ENCODE measurements at places on chromosomes 6 and 20.

GRCh38 chr6:33856655-33857054 lies 52.9 kb upstream of the MLN start:
- peak; percentile 44 for DNase-seq

- no peak for DNase-seq
Observed at GRCh38 chr6:6915219-6915618, 192.5 kb upstream of the RREB1 start.

DNA sequence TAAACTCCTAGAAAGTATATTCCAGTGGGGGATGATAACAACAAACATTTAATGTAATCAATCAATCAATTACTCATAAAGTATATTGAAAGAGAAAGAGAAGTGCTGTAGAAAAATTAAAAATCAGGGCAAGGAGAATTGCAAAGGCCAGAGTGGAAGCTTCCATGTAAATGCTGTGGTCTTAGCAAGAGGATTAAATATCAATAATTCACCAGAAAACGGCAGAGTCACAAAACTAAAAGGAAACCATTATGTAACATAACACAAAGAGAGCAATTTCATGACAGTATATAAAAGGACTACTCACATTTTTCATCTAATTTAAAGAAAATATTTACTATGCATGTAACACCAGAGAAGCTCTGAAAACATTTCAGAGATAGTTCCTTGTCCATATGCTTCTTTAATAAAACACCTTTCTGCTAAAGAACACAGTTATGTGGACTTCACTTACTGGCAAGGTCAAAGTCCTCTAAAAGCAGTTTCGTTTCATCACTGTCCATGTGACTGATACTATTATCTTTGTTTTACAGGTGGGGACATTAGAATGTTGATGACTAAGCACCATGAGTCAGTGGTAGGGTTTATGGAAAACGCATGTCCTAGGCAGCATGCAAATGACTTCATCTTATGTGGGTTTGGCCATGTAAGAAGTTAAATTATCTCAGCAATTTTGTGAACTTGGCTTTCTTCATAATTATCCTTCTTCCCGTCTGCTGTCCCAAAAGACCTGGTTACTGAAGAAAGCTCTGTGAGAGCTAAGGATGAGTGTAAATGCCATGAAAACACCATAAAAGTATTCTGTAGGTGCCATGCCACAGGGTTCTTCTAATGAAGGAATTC lies 185.8 kb upstream of the TENT5A start:
- DNase-seq, result no peak

- peak; percentile 70 for DNase-seq
Observed at GRCh38 chr6:118725944-118726343, 74.6 kb upstream of the CEP85L start.

- no peak for DNase-seq
Observed at GRCh38 chr20:41167481-41168253, 30.3 kb downstream of the PLCG1 start.

DNA sequence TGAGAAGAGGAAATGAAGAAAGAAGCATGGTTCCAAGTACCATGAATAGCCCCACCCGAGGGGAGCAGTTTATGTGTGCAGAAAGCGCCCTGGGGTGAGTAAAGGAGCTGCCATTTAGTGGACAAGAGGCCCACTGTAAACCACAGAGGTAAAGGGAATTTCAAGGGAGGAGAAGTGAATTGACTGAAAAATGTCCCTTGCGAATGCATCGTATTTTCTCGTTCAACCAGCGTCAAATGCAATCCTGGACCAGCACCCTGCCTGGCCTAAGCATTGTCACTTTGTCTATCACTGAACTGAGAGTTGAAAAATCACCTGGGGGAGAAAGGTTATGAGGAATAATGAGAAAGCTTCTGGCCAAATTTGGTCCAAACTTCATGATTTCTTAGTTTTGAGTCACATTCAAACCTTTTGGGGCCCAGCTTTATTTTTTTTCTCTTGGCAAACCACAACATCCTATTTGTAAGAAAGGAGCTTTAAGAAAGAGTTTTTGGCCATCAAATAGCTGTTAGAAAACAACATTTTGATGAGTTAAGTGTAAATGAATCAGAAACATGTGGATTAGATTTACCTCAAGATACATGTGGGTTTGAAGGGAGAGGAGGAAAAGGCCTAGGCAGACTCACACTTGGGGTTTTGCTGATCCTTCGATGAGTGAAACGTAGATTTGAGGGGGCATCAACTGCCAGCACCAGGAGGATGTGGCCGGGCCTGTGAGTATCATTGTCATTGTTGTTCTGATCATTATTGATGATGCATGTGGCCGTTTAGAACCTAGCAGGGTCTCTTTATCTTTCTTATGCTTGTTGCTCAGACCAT lies 214.0 kb downstream of the CLIC5 start:
- peak; percentile 5 for DNase-seq

DNA sequence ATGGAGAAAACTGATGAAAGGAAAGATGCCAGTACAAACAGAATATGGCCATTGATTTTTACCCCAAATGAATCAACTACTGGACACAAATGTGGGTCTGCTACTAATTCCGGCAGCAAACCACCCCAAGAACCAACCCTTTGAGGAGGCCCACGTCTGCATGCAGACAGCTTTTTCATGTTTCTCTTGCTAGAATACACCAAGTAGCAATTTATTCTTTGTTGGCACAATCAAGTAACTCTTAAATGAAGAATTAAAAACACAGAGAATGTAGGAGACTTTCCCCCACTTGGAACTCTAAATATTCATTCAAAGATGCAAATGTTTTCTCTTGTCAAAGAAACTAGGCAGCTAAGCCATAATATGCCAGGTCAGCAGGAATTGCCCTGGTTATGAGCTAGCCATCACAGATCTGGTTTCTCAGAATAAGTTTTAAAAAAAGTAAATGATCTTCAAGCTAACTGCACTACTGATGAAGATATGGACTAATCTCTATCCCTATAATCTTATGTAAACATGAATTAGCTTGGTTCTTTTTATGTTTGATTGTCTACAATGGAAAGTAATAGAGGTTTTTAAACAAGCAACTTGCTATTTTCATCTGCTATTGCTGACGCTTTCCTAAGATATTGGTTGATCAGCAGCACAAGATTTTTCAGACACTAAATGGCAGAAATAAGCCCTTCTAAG lies 163.1 kb upstream of the THEMIS start:
- DNase-seq, result no peak

GRCh38 chr6:163935158-163935762 lies 520.7 kb downstream of the QKI start:
- DNase-seq, result no peak

DNA sequence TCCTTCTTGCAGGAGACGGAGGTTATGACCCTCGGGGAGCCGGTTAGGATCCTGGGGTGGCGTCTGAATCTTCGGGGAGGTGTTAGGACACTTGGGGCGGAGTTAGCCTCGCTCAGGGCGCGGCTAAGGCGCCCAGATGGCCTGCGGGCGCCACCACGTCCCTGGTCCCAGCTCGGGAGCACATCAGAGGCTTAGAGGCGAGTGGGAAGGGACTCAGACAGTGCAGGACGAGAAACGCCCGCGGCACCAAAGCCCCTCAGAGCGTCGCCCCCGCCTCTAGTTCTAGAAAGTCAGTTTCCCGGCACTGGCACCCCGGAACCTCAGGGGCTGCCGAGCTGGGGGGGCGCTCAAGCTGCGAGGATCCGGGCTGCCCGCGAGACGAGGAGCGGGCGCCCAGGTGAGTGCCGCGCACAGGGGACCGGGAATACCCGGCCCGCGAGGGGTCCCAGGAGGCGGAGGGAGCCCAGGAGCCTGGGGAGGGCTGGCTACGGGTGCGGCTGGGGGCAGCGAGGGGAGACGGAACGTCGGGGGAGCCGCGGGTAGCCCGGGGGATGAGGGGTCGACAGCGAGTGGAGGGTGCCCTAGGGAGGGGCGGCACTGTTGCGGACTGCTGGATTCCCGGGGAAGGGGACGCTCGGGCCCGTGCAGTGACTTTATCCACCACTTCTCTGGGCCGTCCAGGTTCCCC lies at the start of gene HCK:
Gene HCK, plus strand, starts transcription at position 153 of the 688 bp plus-strand sequence.
- DNase-seq, result peak; percentile 3

- DNase-seq, result no peak
Observed at GRCh38 chr6:48389146-48390043, 278.4 kb upstream of the PTCHD4 start.

DNA sequence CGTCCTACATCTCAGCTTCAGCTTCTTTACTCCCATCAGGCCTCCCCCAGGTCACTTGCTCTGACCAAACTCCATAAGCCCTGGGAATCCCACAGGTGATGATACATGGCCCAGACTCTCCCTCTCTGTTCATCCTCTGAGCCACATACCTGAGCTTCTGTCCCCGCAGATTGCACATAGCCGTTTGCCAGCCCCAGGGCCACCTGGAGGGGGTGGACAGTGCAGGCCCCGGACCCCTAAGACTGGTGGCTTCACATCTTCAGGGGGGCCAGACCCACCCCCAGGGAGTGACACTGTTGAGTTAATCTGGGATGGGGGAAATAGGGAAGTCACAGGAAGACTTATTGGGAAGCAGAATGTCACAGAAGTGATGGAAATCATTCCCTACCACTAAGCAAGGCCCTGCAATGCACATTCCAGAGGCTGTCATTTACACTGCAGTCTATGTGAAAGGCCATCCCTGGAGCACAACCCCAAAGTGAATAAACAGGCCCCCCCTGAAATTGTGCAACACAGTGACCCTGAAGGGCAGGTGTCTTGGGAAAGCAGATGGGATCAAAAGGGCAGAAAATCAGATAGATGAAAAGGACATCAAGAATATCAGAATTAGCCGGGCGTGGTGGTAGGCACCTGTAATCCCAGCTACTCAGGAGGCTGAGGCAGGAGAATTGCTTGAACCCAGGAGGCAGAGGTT lies 2.2 kb downstream of the RXRB start:
- DNase-seq, result no peak

GRCh38 chr20:12321736-12322135 lies 404.0 kb downstream of the BTBD3 start:
- DNase-seq, result no peak

GRCh38 chr6:166765234-166765541 lies 138.1 kb upstream of the RPS6KA2 start:
- DNase-seq, result no peak

GRCh38 chr6:152532556-152533422 lies 104.4 kb downstream of the SYNE1 start:
- DNase-seq, result no peak

DNA sequence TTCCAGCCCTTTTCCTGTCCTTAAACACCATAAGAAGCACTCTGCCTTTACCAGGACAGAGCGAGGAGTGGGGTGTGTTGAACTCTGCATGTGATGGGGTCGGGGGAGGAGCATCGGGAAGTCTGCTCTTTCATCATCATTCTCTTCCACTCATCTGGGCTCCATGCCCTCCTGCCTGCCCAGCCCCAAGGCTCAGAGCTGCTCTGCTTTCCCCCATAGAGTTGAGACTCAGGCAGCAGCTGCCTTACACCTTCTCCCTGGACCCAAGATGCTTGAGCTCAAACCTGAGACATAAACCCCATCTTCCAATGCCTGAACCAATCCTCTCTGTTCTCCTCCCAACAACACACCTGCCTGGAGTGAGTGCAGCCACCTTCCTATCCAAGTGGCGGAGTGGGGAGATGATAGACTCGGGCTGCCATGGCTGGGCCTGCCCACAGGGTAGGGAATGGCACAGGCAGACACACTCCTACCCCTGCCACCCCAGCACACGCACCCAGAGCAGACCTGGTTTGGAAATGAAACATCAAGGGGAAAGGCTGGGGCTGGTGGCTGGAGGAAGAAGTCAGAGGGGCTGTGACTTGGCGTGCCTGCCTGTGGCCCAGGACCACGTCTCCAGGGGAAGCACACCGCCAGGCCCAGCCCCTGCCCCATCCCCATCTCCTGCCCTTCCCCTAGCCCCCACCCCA lies 28.4 kb downstream of the TFEB start:
- DNase-seq, result peak; percentile 15

- DNase-seq, result no peak
Observed at GRCh38 chr6:106729841-106730240, 100.5 kb downstream of the QRSL1 start.

- DNase-seq, result no peak
Observed at GRCh38 chr6:6707143-6707542, 118.6 kb downstream of the LY86 start.

- DNase-seq, result no peak
Observed at GRCh38 chr6:144343701-144344428, 58.7 kb downstream of the UTRN start.

DNA sequence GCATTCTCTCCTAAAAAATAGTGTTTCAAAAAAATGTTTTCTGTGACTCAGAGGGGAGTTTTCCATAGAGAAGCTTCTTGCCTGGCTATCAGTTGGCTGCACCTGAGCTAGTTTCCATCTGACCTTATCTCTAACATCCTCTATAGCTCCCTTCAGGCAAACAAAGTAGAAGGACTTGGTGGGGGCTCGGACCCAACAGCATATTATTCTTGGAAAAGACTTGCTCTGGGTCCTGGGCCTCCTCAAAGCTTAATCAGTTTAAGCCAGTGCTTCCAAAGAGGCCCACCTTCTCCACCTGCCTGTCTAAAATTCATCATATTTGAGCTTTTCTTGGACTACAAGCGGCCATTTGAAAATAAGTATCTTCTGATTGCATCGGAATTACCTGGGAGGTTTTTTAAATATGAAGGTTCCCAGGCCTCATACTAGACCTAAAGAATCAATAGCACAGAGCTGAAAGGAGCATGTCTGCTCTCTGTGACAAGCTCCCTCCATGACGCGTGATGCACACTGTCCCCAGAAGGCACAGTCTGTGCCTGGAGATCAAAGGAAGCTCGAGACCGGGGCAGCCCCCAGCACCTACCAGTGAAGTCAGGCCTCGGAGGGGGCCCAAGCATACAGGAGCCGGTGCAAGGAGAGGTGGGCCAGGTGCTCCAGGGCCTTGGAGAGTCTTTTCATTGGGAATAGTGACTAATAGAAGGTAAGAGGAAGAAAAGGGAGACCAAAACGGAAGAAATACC lies 80.6 kb upstream of the HIVEP1 start:
- no peak for DNase-seq

DNA sequence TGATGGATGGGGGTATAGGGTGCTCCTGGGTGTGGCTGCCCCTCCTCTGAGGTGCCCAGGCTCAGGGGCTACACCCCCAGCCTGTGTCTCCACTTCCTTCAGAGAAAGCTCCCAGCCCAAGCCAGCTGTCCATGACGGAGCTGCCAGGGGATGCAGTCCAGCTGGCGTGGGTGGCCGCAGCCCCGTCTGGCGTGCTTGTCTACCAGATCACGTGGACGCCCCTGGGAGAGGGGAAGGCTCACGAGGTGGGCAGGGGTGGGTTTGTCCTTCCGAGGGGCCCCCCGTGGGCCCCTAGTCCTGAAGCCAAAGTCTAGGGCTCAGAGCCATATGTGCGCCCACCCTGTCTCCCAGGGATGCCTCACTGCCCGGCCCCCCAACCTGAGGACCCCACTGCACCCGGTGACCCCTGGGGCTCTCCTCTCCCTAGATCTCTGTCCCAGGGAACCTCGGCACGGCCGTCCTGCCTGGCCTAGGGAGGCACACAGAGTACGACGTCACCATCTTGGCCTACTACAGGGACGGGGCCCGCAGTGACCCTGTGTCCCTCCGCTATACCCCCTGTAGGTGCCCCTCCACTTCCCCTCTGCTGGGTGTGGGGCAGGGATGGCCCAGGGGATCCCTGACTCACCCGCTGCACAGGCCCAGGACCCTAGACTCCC lies 19.8 kb downstream of the COL20A1 start:
- DNase-seq, result no peak

- no peak for DNase-seq
Observed at GRCh38 chr6:37988696-37989095, 169.2 kb downstream of the ZFAND3 start.
